ENCODE measurements at places on chromosomes 1 and 21.

GRCh38 chr1:55180075-55180670 lies 35.0 kb downstream of the USP24 start:
- no peak for DNase-seq

DNA sequence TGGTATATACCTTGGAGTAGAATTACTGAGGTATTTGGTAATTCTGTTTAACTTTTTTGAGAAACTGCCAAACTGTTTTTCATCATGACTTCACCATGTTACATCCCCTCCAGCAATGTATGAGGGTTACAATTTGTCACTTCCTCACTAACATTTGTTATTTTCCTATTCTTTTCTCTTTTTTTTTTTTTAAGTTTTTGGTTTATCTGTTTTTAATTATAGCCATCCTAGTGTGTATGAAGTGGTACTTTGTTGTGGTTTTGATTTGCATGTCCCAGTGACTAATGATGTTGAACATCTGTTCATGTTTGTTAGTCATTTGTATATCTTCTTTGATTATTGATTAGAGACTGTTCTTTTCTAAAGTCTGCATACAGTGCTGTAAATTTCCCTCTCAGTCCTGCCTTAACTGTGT lies 147.3 kb downstream of the HS2ST1 start:
- DNase-seq, result no peak

DNA sequence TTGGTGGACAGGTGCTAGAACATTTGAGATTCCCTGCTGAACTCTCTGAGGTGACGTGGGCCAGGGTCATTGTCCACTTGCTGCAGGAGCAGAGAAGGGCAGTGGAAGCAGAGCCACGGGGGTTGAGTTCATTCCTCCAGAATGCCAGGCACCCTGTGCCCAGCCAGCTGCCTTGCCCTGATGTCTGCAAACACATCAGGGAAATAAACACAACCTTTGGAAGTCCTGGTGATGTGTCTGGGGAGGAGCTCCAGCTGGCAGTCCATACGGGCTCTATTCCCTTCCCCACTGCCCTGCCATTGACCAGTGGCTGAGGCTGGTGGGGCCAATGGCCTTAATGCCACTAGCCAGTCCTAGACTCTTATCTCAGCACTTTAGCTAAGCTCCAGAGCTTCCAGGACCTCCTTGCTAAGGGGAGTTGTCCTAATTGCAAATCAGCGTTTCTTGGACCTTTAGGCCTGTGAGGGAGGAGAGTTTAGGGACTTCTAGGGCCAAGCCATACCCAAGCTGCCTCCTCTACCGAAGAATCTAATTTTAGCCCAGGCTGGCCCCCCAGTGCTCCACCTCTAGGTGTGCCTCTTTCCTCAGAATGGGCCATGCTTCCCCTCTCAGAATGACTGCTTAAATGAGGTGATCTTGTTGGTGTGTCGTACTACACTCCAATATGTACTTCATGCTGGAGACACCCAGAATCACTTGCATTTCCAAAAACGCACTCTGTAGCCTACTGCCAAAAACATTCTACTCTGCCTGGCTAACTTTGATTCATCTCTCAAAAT lies 25.9 kb upstream of the MFSD2A start:
- no peak for DNase-seq

GRCh38 chr1:240765732-240766363 lies 153.9 kb upstream of the GREM2 start:
- DNase-seq, result no peak
